ENCODE measurements at places on chromosomes 3 and 15.

DNA sequence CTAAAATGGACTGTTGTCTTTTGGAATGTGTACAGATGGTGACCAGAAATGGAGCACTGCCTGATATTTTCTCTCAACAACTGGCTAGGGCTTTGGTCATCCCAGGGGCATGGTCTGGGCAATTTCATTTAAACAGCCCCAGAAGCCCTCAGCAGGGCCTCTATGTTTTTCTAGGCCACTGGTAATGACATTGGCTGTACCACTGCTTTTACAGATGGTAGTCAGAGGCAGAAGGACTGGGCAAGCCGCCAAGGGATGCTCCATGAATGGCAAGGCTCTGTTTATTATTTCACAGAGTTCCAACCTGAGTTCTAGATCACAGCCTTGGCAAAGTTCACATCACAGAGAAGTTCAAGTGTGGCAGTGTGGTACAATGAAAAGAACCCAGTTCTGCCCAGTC lies 37.0 kb upstream of the LMCD1 start:
- no peak for DNase-seq

- DNase-seq: no peak
Observed at GRCh38 chr3:124032311-124032880, 40.5 kb upstream of the ROPN1 start.

- DNase-seq: peak; percentile 73
Observed at GRCh38 chr15:74955796-74956647, 550 bp downstream of the RPP25 start.

- no peak for DNase-seq
Observed at GRCh38 chr3:111236836-111237713, 165.5 kb downstream of the NECTIN3 start.

DNA sequence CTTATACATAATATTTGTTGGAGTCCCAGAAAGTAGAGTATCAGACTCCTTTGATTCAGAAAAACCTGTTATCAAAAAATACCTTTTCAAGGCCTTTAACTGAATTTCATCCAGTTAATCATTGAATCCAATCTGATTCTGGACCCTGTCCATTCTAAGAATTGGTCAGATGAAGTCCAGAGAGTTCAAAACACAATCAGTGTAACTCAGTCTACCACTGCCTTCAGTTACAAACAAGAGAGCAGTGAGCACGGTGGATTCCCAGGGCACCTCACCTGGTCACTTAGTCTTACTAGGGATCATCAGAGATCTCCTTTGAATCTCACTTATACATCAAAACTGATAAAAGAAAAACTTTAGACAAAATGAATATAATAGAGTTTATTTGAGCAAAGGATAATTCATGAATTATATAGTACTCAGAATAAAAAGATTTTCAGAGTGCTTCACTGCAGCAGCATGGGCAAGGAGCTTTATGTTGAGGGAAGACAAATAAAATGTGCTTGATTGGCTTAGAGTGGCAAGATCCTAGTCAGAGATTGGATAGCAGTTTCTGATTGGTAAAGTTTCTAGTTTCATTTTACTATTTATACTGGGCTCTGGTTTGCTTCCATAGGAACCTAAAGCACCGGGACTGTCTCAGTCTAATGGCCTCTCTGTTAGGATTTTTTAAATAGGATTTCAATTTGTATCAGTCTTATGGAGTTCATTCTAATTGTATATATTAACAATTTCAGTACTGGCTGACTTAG lies 474.9 kb upstream of the GOLIM4 start:
- DNase-seq: no peak

- no peak for DNase-seq
Observed at GRCh38 chr3:3771094-3771493, 28.1 kb upstream of the LRRN1 start.

GRCh38 chr3:129593230-129593594 lies 13.3 kb downstream of the PLXND1 start:
- no peak for DNase-seq

- no peak for DNase-seq
Observed at GRCh38 chr3:156648086-156648485, 26.3 kb upstream of the TIPARP start.

DNA sequence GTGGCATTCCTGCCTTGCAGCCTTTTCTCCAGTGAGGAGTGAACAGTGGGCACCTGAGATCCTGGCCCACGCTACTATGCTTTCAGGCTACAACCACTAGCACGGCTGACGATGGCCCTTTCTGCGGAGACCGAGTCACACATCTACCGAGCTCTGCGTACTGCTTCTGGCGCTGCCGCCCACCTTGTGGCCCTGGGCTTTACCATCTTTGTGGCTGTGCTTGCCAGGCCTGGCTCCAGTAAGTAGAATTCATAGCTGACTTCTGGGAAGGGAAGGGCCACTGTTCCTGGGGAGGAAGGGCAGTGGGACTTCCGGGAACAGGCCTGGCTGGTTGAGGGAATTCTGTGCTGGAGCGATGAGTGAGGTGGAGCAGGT lies 648 bp downstream of the CYB561D2 start:
- DNase-seq: no peak

GRCh38 chr15:91891788-91892345 lies 38.4 kb downstream of the SLCO3A1 start:
- DNase-seq: no peak

DNA sequence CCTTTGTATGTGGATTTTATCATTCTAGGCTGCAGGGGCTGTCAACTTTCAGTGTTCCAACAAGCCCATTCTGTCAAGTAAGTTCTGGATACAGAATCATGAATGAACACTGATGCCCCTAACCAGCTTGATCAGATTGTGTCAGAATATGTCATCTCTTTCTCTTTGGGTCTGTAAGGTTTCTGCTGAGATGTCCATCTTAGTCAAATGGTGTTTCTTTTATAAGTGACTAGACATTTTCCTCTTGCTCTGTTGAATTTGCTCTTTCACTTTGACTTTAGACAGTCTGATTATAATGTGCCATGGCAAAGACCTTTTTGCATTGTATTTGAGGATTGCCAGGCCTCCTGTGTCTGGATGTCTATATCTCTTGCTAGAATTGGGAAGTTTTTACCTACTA lies 660.9 kb upstream of the CBLB start:
- no peak for DNase-seq

DNA sequence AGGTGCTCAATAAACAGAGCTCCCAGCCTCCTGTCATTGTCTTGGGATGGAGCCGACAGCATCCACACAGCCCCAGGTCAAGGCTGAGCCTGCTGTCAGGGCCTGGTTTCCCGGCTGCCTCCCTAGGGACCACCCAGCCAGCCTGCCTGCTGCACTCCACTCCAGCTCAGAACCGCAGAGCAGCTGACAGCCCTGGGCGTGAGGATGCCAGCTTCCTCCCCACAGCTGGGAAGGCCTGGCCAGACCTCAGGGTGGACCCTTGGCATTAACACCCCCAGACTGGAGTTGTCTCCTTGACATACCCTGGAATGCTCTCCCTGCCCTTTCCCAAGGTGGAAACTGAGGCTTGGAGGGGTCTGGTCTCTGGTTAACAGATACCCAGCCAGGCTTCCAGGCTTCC lies 112.0 kb downstream of the WNT7A start:
- DNase-seq: no peak

GRCh38 chr15:96393209-96393513 lies 62.7 kb downstream of the NR2F2 start:
- DNase-seq: no peak

All from germinal center (tissue), 1 donor.